ENCODE measurements at places on chromosomes 11 and 22.

GRCh38 chr22:27941143-27941542 lies 22.1 kb upstream of the PITPNB start:
- no peak for DNase-seq

DNA sequence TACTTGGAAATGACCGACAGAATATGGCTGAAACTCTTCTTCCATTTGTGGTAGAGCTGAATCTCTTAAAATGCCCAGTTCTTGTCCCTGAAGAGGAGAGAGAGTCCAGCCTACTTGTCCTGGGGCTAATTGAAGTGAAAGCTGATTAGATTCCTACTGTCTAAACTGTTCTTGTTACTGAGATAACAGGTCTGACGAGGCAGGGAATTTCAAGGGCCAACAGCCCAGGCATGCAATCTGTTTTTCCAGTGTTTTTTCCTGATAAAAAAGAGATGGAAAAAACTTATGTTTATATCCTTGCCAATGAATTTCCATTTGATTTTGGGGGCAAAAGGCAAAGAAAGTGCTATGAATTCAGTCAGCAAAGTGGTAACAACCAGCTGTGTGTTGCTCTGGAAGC lies 195.5 kb downstream of the ETS1 start:
- no peak for DNase-seq

DNA sequence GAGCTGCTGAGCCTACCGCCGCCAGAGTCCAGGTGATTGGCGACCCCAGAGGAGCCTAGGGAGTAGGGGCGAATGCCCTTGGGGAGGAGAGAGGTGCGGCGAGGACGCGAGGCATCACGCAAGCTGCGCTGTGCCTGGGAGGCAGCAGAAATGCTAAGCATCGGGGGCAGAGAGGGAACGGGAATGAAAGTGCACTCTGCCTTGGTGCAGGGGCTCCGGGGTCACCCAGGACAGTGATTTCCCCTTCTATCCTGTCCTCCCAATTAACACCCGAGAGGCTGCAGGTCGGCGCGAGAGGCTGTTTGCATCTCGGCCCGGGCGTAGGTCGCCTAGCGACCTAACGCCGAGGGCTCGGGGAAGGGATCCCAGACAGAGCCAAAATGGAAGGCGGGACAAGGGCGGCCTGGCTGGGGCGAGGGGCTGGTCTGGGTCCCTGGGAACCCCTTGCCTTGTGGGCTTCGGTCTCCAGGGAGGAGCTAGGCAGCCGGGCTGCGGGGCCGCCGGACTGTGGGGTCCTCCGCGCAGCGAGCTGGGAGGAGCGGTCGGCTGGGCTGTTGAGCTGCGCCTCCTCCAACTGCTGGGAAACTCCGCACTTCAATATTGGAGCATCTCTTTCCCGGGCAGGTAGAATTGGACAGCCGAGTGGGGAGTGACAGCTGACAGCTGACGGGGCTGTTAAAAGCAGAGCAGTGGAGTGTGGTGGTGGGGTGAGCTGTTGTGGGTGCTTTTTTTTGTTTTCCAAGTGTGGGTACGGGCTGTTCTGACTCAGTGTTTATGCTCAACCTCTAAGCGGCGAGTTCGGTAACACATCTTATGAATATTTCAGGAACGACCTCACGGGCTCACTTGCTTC lies 657 bp downstream of the ELMOD1 start:
- DNase-seq = peak; percentile 43

DNA sequence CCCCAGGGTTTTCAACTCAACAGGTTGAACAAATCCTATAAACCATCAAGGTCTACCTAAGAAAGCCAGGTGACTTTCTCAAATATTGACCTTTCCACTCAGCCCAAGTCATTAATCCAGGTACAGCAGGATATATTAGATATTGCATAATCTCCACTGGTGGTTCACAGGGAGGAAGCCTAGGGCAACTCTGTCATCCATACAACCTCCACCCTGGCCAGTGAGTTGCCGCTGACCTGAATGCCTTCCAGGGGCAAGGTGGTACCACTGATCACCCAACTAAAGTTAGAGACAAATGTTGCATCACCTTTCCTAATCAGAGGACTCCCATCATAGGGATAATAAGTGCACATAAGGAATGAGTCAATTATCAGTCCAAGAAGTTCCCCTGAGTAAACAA lies 22.9 kb downstream of the GUCD1 start:
- no peak for DNase-seq

GRCh38 chr22:37193629-37194191 lies 5.7 kb upstream of the C1QTNF6 start:
- DNase-seq = peak; percentile 73

DNA sequence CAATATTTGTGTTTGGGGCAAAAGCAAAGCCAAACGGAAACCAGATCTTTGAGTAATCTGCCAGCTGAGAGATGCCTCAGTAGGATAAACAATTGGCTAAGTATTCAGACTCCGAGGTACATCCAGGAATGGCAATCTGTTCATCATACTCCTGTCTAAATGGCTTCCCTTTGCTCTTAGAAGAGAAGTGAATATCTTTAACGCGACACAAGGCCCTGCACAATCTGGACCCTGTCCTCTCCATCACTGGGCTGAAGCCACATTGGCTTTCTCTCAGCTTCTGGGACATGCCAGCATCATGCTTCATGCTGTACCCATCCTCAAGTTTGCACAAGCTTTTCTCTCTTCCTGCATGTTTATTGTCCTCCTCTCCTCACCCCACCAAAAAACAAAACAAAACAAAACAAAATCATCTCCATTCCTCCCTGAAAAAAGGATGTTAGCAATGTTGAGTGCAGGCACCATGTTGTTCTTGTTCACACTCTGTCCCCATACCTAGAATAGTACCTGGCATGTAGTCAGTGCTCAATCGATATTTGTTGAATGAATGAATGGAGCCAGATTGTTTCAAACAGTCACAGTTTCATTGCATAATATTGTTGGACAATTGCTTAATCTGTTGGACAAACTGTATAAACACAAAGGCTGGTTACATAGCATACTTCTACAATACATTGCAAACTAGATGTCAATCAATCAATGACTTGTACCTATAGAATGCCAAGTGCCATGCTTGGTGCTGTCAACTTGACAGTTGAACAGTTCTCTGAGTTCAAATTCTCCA lies 38.2 kb upstream of the SESN3 start:
- DNase-seq = no peak
